Left cardiac atrium (tissue), 4 donors: ENCODE measurements at places on chromosomes 5 and 9. TPM values are rescaled to one million over a fixed set of nuclear protein-coding genes. Genes with fewer than 3 reads are reported as not detected.
A peak's percentile ranks its signal among the peaks of the same experiment; 100 is the strongest.

The FOXI1 gene
- total RNA-seq = not detected

The PIP5KL1 gene
- total RNA-seq = 0.99 TPM

The PNPLA7 gene
- total RNA-seq = 5.8 TPM

The TIMD4 gene
- 1.5 TPM for total RNA-seq

The CARD9 gene
- total RNA-seq = 2.4 TPM

The ADRB2 gene
- 5.8 TPM for total RNA-seq

- DNase-seq = no peak
Observed at GRCh38 chr5:61496446-61496845, 164.4 kb downstream of the ZSWIM6 start.

GRCh38 chr5:148861696-148862095, 35.3 kb downstream of the ADRB2 start:
- no peak for DNase-seq

GRCh38 chr5:161302559-161302958, 244.0 kb downstream of the GABRB2 start:
- DNase-seq = no peak

DNA sequence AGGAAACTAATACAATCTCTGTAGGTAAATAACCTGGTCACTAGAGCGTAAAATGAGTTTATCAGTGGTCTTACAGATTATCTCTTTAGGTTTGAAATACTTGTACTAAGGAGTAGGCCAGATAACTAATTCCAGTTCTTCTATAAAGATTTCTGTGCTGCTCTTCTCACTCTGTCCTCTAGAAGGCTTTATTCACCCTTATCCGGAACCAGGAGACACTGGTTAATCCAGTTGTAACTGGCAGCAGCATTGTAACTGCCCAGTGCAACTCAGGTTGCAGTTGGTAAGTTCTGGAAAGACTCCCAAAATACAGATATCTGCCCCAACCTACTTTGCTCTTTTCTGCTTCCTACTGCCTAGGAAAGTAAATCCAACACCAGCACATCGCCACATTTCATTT, 19.8 kb downstream of the C5orf22 start:
- no peak for DNase-seq

DNA sequence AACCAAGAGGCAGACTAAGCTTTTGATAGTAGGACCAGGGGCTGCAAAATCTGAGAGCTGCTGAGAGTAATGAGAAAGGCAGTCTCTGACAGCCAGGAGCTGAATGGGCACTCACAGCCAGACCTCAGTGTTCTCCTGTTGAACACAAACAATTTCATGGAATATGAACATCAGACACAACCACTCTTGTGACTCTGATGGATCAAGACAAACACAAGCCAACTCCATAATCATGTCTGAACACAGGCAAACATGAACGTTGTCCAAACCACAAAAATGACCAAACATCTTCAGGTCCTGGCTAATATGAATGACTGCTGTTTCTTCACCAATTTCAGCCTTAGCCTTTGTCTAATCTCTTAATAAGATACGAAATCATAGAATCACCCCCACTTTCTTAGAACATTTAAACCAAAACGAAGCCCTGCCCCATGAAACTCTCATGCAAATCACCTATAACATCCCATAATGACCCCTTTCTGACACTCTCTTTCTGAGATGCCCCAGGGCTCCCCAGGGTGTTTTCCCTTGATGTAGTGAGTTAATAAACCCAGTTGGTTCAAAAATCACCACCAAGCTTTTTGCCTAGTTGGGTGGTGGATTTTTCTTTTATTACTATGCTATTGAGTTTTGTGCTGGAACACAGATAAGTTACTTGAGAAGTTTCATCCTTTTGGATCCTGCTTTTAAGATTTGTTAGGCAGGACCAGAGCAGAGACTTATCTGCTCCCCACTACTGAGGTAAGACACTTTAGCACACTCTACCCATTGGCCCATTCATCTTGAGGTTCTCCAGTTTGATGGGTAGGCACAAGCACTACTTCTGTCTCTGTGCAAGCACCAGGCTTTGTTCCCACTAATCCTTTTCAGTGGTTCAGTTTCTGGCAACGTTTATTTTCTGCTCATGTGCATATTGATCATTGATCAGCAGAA, 5.9 kb upstream of the ERAP2 start:
- DNase-seq = no peak

DNA sequence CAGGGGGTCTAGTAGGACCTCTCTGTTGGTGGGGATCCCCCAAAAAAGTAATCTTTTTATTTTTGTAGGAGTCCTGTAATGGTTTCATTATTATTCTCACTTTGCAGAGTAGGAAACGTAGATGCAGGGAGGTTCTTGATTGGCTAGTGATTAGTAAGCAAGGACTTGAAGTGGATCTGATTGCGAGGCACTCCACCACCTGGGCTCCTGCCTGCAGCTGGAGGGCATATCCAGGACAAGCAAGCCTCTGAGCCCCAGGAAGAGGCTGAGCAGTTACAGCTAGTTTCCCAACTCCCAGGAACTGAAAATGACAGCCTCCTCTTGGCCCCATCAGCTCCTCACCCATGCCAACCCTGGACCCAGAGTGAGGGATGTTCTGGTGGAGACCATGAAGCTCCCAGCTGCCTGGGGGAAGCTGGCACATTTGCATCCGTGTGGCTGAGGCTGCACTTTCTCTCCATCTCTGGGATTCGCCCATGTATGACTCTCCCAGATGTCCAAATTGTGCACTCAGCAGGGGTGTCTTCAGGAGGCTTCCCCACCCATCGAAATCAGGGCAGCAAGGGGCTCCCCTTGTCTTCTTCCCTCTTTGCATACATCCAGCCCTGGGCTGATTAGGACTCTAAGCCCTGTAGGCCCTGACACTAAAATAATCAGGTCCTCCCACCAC, 10.2 kb downstream of the KCNIP1 start:
- DNase-seq = no peak

DNA sequence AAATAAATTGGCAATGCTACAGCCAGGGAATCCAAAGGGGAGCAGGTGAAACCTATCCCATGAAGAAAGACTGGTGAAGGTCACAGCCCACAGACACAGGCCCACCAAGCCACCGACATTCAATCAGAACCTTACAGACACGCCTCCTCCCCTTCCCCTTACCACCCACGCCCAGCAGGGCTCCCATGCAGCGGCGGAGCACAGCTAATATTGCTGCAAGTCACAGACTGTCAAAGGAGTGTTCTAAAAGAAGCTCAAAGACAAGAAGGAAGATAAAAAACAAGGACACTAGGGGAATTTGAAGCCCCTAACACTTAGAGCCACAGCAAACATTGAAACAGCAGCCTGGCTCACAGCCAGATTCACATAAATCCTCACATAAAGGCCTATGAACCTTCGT, 91.2 kb downstream of the MED10 start:
- DNase-seq = no peak

DNA sequence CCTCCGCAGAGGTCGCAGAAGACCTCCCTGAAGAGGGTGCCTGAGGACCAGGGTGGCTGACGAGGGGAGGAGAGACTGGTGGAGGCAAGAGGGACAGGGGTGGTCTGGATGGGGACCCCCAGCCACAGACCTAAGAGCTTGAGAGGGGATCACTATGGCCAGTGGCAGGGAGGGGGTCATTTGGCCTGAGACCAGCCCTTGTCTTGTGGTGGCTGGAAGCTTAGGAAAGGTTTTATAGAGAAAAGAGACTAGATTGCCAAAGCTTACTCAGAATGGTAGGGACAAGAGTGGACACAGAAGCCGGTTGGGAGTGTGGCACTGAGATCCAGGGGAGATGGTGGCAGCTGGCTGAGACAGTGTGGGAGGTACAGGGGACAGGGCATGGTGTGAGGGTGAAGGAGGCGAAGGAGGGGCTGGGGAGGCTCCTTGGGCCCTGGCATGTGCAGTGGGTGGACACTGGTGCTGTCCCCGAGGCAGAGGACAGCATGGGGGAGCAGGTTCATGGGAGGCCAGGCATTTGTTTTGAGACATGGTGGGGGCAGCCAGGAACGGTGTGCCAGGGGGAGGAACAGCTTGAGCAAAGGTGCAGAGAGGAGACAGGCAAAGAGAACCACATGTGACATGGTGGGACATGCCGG, 123.0 kb downstream of the C9orf50 start:
- no peak for DNase-seq

- no peak for DNase-seq
Observed at GRCh38 chr9:17462869-17463464, 115.9 kb upstream of the SH3GL2 start.

DNA sequence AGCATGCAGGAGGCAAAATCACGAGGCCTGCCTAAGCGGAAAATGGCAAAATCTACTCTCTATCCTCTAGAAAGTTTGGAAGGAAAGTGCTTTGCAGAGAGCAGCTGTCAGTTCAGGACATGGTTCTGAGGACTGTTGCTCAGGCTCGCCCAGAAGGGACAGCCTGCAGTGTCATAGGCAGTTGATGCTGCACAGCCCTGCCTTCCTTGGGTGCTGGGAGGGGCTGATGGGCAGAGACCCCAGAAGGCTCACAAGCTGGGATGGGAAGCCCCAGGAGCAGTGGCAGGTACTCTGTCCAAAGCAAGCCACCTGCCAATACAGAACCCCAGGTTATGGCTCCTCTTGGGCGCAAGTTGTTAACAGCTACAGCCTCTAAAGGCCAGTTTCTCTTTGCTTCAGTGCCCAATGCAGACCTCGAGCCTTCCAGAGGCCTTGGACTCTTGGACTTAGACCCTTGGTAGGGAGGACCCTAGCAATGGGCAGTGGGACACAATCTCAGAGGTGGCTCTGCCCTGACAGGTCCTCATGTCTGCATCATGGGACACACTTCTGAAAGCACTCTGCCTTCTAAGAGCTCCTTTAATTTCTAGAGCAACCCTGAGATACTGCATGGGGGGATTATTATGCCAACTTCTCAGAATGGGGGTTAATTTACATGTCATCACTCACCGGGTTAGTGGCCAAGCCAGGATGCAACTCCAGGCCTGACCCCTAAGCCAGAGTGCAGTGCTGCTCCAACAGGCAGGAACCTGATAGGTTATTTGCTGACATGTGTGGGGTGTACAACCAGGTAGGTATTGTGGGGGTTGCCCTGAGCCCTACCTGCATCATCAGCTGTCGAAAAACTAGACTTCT, 57.1 kb downstream of the MACROH2A1 start:
- DNase-seq = no peak

DNA sequence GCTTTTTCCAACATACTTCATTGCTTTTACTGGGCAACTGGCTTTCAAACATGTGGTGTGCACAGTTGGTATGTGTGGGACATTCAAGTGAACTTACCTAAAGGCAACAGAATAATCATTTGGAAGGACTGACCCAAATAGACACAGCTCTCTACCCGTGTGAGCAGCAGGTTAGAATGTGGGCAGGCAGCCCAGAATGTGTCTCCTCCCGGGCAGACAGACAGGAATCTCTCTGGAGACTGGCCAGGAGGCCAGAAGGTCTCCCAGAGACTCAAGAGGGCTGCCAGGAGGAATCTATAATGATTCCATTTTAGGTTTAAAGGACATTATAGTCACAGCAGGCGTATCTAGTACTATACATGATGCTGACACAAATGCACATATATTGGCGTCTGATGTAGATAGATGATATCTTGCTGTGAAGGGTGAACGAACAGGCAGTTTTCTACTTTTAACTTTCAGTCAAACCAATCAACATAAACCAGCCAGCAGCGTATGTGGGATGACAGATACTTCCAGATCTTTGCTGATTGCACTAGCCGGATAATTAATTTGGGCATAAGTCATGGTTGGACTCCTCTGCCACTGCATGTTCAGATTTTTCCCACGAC, 297.4 kb upstream of the ZNF608 start:
- DNase-seq = peak; percentile 79

- no peak for DNase-seq
Observed at GRCh38 chr5:10452768-10453331, 11.2 kb downstream of the ROPN1L start.

DNA sequence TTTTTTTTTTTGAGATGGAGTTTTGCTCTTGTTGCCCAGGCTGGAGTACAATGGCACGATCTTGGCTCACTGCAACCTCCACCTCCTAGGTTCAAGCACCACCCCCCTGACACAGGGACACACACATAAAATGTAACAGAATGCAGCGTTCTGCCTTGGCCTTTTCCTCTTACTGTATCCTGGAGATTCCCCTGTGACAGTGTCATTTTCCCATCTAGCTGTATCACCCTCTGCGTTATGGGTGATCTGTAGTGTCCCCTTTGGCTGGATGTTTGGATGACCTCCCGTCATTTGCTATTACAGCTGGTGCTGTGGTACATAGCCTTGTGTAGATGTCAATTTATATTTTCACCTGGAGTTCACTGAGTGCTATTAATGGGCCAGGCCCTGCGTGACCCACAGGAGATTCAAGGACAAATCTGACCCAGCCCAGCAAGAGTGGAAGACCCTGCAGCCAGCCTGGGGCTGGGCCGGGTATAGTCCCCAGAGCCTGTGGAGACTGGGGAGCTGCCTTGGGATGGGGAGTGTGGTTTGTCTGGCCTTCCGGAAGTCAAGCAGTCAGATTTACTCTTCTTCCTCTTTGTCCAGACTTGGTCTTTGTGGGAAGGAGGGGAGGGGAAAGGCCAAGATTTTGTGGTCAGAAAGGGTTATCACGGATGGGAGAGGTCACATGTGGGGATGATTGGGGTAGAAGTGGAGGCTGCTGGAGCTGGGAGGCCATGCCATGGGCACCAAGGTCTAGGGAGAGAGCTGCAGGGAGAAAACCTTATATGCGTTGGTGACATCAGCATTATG, 43.6 kb downstream of the ERGIC1 start:
- DNase-seq = no peak

GRCh38 chr5:174903172-174903732, 178.9 kb downstream of the MSX2 start:
- no peak for DNase-seq
